IPS DF 19.7 (cell line): ENCODE measurements at places on chromosomes 13 and 19.

DNA sequence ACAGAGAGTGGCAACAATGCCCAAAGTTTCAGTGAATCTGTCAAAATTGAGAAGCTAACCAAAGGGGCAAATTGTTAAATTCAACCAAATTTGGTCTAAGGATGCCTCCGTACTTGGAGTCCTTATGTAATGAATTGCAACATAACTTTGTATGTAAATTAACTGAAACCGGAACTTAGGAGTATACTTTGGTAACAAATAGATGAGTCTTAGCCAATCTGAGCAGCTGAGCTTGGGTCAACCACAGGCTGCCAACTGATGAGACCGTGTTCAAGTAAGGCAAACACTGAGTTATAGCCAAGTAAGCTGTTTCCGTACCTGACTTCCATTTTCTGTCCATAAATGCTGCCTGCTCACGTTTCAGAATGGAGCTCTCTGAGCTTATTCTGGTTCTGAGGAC lies 5.3 kb downstream of the VWA8 start:
- DNase-seq = no peak

DNA sequence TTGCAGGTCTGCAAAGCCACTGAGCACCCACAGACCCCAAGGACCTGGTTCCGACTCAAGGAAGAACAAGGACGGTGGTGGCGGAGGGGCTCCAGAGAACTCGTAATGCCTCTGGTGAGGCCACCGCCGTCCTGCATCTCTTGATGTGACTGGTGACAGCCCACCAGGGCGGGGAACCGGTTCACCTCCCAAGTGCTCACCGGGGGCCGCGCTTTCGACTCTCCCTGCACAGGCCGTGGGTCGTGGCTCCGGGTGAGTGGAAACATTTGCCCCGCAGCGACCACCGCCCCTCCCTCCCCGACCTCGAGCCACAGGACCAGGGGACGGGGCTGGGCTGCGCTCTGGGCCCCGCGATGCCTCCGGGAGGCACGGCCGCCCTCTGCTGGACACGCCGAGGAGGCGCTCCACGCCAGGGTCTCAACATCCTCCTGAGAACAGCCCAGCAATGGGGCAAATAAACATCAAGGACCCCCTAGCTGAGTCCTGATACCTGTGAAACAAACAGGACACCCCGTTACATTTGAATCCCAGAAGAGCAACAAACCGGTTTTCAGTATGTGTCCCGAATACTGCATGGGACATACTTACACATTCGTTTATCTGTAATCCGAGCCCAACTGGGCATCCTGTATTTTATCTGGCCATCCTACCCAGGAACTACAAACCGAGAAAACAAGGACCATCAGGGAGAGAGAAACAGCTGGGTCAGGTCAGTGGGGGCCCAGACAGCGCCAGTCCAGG lies 3.9 kb upstream of the PLPP2 start:
- no peak for DNase-seq

DNA sequence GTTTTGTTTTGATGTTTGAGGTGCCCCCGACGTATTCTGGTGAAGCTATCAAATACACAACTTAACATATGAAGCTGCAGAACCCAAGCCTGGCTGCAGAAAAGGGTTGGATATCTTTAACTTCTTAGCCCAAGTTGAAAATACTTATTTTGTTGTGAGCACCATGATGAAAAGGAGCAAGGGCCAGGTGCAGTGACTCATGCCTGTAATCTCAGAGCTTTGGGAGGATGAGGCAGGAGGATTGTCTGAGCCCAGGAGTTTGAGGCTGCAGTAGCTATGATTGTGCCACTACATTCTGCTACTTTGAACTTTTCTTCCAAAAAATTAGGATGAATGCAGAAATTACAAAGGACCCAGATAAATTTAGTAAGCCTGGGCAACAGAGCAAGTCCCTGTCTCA lies 44.1 kb upstream of the UBE2L5 start:
- no peak for DNase-seq

DNA sequence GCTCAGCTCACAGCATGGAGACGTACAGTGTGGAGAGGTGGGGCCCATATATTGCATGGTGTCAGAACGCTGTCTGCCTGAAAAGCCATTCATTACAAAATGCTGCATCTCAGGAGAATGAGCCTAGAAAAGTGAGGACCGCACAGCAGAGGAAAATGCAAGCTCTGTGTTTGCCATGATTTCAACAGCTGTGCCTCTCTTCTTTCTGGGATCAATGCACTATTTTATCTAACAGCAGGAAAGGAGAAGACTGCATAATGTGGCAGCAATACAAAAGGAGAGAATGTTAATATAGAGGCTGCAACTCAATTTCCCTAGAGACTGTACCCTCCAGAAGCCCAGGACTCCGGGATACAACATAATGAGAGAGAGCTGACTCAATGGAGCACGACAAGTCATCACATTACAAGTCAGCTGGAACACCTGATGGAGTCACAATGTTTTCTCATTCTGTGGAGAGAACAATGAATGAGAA lies 368.0 kb downstream of the FGF14 start:
- DNase-seq = no peak

GRCh38 chr13:35700671-35701070 lies 224.2 kb upstream of the MAB21L1 start:
- no peak for DNase-seq

- no peak for DNase-seq
Measured at GRCh38 chr19:10648360-10648759, 5.8 kb upstream of the ILF3 start.

DNA sequence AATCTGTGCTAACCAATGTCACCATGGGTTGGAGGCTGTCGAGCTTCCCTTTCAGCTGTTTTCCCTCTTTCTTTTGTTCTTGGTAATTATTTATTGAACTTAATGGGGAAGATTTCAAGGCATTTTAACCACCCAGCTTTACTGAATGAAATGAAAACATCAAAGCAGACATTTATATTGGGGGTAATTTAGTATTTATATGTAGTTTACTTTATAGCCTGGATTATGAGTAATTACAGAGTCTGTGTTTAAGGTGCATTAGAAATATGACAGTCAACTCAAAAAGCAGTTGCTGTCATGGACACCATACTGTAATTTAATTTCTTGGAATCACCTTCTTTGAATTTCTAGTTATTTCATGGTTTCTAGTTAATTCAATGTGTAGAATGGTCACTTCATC lies 42.0 kb downstream of the TNFRSF19 start:
- no peak for DNase-seq

GRCh38 chr13:33485247-33485646 lies 199.7 kb upstream of the STARD13 start:
- DNase-seq = no peak

DNA sequence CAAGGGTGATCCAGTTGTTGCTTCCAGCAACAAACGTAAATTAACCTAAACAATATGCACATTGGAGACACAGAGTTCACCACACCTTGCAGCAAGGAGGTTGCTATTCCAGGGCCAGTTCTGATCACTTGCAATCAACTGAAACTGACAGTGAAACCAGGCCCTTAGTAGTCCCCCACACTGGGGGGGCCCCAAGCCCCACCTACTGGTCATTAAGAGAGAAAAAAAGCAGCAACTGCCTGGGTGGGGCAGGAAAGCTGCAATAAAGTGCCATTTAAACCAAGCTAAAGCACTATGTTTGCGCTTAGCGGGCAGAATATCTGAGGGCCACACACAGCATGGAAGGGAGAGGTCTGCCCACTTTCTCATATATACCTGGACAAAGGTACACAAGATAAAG lies 51.5 kb downstream of the ATP7B start:
- DNase-seq = no peak

- DNase-seq = no peak
Measured at GRCh38 chr19:13834244-13835069, 39.2 kb downstream of the ZSWIM4 start.

- DNase-seq = no peak
Measured at GRCh38 chr19:23810496-23810895, 51.8 kb upstream of the ZNF681 start.

DNA sequence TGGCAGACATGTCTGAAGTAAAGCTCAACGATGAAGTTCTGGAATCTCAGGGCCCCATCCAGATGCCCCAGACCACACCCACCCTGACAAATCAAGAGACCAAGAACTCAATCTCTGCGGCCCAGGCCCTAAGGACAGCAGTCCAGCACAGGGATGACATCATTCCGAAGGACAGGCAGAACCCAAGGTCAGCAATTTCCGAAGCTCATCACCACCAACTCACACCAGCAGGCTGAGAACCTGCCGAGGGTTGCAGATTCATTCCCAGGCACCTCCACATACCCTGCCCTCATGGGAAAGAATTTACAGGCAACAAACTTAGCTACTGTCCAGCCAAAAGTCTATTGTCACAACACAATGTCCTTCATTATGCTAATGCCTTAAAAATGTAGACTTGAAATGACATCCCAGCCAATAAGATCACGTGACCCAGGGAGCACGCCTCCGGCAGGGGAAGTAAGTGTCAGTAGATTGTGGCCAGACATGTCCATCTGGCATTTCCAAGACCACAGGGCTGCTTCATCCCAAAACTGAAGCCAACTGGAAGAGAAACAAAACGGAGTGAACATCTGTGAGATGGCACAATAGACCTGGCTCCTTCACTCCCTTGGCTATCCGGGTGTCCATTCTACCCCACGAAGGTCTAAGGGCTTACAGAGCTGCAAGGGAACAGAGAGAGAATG lies 98.8 kb downstream of the CRYL1 start:
- no peak for DNase-seq

DNA sequence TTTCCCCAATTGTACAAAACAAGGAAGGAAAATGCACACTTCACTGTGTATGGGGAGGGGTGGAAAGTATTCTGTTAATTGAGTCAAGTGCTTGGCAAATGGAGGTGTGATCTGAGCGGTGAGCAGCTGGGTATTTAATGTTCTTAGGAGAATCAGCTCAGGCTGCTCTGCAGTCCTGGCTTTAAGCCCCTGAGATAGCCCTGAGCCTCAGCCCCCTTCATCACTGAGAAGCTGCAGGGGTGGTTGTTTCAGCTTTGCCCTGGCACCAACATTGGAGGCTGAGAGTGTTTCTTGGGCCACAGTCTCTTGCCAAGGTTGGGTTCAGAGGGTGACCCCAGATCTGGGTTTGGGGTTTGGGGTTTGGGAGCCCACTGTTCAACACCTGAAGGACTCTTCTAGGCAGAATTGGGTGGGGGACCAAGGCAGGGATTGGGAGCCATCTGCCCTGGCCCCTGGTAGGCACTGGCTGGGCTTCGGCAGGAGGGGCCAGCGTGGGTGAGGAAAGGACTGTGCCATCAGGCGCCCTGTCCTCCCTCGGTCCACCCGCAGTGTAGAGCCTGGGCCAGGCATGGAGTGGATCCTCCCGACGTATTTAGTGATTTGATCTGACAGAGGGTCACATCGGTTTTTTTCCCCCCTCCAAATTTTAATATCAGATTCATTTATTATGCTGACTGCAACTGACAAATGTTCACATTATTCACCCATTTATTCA lies 66.7 kb upstream of the ZNF536 start:
- DNase-seq = no peak

- DNase-seq = no peak
Measured at GRCh38 chr13:94324767-94325540, 154.5 kb downstream of the DCT start.

GRCh38 chr13:48680756-48681392 lies 27.1 kb downstream of the CYSLTR2 start:
- no peak for DNase-seq

DNA sequence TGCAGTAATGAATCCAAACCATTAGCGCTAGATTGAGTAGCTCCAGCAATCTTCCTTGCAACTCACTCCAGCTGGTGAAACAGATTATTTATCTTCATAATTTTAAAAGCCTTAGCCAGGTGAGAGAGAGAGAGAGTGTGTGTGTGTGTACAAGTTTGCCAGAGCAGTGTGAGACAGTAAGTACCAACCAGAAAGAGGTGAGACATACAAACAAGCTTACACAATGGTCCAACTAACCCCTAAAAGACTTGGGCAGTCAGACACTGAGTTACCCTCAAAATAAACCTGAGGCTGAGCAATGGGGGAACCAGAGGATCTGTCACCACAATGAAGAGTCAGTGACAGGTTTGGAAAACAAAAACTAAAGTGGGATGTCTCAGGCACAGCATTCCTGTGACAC lies 8.1 kb upstream of the THSD1 start:
- no peak for DNase-seq

- no peak for DNase-seq
Measured at GRCh38 chr13:94579063-94579462, 16.9 kb downstream of the TGDS start.

- no peak for DNase-seq
Measured at GRCh38 chr13:80562433-80563156, 221.7 kb upstream of the SPRY2 start.

DNA sequence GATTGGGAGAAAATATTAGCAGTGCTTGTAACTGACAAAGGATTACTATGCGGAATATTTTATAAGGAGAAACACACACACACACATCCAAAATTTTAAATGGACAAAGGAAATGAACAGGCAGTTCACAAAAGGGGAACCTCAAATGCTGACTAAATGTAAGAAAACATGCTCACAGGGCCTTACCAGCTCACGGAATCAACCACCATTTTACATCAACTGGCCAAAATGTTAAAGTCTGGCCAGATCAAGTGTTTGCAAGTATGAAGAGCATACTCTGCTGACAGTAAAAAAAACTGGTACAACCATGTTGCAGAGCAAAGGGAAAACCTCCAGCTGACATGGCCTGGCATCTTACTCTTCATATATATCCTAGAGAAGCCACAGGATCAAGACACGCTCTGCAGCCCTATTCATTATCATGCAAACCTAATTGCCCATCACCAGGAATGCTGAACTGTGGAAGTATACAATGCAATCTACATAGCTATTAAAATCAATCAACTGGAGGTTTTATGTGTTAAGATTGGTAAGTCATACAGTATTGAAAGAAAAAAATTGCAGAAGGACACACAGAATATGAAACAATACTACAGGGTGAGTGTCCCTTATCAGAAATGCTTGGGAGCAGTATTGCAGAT lies 124.4 kb downstream of the RNF17 start:
- DNase-seq = no peak

DNA sequence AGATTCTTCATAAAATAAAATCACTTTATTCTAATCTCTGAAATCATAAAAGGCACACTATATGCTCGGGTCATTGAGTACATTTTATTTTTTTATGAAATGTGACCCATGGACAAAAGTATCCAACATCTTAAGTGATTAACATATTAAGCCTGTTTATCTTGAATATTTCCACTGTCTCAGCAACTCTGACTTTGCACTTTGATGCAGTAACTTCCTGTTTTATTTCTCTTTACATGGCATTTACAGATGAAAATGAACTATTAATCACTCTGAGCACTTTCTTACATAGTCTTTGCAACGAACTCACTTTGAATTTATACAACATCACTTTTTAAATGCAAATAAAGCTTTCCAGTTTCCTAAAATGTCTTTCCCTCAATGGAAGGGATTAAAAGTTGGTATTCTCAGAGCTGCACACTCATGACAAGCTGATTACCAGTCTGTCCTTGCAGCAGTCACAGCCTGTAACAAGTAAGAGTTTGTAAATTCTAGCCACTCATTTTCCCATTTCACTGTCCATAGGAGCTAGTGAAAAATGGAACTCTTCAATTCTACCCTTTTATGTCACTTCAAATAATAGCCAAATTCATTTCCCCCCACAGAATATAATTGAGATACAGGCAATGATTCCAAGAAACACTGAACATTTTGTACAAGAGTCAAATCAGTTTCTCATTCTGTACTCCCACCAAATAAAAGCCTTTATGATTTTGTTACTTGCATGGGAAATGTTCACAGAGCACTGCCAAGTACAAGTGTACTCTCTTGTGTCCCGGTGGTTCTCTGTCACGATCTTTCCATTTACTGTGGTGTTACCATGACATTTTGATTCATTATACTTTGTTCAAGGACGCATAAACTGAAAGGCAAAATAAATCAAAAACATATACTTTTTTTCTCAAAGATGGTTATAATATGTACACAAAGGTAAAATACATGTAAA lies 1968.9 kb downstream of the PCDH9 start:
- DNase-seq = no peak

- no peak for DNase-seq
Measured at GRCh38 chr13:32811297-32811800, 204.9 kb upstream of the KL start.

- DNase-seq = no peak
Measured at GRCh38 chr19:31826325-31826724, 477.1 kb upstream of the TSHZ3 start.
